ENCODE measurements at places on chromosomes 7 and 10.

DNA sequence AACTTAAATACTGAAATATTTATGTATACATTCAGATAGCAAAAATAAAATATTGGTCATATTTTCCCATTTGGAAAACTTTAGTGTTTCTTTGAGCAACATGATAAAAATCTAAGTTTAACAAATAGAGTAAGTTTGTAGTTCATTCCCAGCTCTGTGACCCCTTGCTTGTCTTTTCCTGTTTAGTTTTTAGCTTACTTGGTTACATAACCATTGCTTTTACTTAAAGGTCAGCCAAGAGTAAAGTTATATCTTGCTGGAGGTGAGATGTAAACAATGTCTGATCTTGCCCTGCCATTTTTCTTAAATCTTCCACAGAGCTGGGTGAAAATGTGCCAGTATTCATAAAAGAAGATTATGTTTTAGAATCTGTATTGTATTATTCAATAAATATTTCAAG, 46.7 kb upstream of the MDFIC start:
- DNase-seq, result no peak

GRCh38 chr10:33355274-33355673, 20.8 kb upstream of the NRP1 start:
- no peak for DNase-seq

- DNase-seq, result no peak
Measured at GRCh38 chr7:81783818-81784217, 14.0 kb upstream of the HGF start.

DNA sequence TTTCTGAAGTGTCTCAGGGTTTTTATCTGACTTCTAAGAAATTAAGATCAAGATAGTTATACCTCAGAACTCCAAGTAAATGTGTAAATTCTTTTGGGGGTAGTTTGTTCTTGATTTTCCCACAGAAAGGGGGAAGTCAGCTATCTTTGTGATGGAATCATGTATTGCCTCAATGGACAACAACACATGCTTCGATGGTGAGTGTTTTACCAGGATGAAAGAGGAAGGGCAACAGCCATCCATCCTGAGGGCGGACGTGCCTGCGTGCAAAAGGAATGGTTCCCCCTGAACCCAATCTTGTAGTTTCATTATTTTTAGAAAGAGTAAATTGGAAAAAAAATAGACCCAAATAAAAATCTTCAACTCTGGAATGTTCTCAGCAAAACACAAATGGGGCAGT, 67.2 kb upstream of the ZPBP start:
- DNase-seq, result no peak

DNA sequence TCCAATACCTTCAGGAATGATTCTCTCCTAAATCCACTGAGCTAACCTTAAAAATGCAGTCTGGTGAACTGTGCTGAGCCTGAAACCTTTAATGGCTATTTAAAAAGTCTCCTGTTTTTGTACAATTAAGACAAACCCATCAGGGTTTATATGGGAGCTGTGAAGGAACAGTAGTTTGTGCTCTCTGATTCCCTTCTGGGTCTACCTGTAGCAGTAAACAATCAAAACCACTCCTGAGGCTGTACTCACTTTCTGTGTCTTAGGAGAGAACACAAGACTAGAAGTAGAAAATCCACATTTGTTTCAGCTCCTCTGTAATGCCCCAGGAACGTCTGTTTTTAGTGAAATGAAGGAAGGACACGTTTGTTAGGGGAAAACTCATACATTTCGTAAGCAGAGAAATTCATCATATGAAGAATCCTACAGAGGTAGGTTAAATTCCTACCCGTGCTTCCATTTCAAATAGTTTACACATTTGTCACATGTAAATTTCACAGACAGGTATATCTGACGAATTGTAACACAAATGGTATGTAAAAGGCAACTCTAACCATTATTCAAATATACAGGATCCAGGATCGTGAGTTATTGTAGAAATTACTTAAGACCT, 2.6 kb downstream of the CUX1 start:
- DNase-seq, result no peak

GRCh38 chr10:131670341-131670740, 230.5 kb upstream of the PPP2R2D start:
- no peak for DNase-seq

- DNase-seq, result no peak
Measured at GRCh38 chr7:33287738-33288137, 158.4 kb downstream of the BBS9 start.

GRCh38 chr7:82291931-82292330, 151.6 kb downstream of the CACNA2D1 start:
- no peak for DNase-seq

DNA sequence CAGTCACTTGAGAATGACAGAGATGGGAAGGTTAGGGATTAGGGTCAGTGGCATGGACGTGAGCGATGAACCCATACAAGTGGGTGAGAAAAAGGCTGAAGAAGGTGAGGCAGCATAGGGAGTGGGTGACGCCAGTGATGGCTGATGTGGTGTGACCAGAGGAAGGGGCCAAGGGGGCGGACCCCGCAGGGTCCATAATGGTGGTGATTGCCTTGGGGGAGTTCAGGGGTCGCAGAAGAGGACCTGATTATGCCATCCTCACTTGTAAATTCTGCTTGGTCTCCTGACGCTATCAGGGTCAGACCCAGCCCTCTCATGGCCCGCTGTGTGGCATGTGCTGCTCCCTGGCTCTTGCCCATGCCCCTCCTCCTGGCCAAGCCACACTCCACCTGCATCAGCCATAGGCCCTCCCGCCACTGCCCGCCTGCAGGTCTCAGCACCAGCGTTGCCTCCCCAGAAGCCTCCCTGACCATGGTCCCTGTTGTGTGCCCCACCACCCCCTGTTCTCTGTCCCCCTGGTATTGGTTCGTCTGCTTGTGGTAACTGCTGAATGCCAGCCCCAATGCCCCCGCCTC, 235.7 kb downstream of the EBF3 start:
- DNase-seq, result no peak

DNA sequence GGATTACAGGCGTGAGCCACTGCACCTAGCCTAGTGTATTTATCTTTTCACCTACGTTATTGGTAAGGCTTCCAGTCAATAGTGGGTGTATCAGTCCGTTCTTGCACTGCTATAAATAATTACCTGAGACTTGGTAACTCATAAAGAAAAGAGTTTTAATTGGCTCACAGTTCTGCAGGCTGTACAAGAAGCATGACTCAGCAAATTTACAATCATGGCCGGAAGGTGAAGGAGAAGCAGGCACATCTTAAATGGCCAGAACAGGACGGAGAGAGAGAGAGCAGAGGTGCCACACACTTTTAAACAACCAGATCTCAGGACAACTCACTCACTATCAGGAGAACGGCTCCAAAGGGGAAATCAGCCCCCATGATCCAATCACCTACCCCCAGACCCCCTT, 873.3 kb upstream of the AUTS2 start:
- no peak for DNase-seq

DNA sequence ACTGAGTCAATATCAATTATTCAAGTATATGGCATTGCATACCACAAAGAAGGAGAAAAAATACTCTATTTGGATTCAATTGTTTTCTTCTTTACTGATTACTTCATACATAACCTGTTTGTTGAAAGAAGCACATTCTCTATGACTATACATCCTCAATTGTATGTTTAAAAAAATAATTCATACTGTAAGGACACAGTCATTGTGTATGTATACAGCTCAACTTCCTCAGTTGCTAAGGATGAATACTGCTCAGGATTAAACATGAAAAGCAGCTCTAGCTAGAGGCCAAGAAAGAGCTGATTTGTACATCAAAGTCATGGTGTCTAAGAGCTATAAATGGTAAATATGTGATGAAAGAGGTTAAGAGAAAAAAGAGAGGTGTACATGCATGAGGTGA, 15.8 kb upstream of the BPGM start:
- DNase-seq, result no peak

DNA sequence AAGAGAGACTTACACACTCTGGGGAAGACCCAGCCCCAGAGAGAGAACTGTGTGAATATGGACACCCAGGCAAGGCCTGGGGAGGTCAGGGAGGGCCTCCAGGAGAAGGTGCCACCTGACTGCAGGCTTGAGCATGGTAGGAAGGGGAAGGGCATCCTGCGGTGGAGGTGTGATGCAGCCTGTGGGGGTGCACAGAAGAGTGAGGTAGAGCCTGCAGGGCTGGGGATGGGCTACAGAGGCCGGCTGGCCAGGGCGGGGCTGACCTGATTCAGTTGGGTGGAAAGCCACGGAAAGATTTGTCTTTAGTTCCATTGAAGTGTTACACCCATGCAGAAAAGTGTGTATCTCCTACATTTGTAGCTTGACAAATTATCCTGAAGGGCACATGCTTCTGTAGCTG, 47.6 kb downstream of the ZMIZ1 start:
- no peak for DNase-seq

DNA sequence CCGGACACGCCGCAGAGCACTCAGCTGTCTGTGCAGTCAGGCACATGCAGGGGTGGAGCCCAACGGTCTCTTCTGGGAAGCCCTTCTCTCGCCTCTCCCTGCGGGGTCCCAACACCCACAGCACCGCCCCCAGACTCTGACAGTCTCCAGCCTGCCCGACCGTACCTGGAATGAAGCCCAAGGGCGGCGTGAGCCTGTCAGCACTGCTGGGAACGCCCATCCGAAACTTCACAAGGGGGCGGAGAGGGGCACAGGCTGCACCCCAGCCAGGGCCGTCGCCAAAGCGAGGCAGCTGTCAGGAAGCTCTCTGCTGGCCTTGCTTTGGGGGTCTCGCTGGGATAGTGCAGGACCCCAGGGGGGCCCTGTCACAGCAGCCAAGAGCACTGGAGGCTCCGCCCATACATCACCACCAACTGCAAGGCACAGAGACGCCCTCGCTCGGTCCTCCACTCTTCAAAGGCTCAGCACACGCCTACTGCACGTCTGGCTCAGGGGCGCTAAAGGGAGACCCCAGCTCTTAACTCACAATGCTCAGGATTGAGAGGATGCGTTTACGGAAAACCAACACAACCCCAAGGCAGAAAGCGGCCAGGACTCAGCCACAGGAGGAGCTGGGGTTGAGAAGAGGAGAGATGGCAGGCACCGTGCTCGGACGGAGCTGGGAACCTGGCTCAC, 30.9 kb downstream of the MAD1L1 start:
- no peak for DNase-seq

DNA sequence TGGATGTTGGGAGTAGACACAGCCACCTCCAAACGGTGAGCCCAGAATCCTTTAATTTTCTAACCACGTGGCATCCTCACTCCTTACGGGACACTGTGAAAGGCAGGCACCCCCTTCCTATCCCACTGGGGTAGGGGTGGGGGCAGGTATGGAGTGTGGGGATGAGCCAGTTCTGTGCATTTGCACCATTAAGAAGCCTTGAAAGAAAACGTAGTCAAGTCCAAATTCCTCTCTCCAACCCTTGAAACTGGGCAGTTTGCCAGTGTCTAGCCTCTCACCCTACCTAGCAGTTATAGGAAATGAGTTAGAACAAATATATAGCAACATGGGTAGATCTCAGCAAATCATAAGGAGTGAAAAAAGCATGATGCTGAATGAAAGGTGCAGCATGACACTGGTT, 92.4 kb upstream of the LEP start:
- no peak for DNase-seq

GRCh38 chr10:2244471-2244870, 507.1 kb upstream of the ADARB2 start:
- no peak for DNase-seq

DNA sequence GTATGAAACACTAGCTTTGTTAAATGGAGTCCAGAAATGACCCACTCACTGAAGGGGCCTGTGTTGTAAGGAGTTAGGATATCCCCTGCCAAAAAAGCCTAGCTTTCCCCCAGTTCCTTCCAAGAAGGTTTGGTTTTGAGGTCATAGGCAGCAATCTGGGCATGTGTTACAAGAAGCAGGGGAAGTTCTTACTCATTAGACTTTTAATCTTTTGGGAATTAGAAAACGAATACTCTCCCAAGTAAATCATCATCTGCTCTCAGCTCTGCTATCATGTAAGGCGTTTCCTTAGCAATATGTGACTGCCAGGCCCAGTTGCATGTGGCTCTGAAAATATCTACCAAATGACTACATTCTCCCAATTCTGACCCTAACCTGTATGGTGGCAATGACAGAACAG, 3.7 kb downstream of the NOD1 start:
- no peak for DNase-seq

DNA sequence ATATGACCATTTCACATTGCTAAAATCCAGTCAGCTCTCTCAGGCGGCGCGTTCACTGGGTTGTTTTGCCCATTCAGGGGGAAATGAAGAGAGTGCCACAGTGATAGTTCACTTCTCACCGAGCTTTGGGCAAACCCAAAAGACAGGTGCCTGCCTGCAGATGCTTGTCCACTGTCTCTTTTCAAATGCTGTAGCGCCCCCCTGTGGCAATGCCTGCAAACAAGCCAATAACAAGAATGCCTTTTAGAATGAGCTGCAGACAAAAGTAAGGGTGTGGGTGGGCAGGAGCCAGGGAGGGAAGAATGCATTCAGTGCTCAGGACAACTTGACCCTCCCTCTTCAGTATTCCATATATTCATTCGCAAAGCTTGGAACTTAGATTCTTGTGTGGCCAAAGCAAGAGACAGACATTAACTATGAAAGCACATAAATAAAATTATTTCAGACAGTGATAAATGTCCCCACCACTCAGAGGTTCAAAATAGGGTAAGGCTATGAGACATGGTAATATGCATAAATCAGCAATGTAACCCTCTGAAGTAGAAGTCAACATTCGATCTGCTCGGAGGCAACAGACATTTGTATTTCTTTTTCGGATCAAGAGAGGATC, 86.9 kb downstream of the JAZF1 start:
- peak; percentile 8 for DNase-seq

- no peak for DNase-seq
Measured at GRCh38 chr7:44505595-44505994, 15.1 kb upstream of the NUDCD3 start.

- DNase-seq, result peak; percentile 76
Measured at GRCh38 chr7:19121977-19122588, 4.6 kb upstream of the TWIST1 start.

- no peak for DNase-seq
Measured at GRCh38 chr7:136868496-136869000, at the start of gene CHRM2. TSS of gene CHRM2 (plus strand) at chr7:136868652. CDS start at chr7:137014866, 146,214 bp downstream.

DNA sequence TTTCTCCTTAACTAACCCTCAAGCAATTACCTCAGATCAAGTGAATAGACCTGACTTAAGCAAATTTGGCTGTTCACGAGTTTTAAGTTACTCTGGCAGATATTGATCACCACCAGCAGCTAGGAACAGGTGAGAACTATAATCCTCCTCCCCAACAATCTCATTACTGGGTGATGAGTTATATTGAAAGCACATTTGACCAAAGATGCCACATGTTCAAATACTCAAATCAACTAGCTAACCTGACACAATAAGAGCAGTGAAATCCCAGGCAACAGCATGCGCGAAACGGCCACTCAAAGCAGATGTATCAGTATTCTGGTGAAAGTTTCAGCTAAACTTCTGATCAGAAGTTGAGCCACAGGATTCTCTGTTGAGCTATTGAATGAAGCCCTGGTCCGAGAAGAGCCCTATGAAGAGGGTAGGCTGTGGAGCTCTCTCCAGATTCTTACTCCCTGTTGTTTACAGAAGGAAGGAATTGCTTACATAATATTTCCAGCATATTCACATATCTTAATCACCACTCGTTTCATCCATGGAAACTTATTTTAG, 52.6 kb downstream of the CAV1 start:
- DNase-seq, result no peak

DNA sequence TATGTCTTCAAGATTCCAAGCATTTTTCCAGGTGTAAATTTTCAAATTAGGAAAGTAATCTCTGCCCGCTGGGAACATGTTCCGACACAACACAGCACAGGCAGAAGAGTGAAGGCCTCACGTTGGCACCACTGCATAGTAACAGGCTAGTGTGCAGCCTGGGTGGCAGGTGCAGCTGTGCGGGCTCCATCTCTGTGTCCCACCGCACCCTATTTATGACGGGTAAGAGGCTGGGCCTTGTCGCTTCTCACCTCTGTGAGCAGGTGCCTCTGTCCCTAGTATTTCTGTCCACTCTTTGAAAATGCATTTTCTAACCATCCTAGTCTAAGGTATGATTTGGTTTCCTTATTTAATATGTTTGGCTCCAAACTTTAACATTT, 24.1 kb downstream of the VIPR2 start:
- DNase-seq, result no peak

Measured in SW 1271 (cell line).